ENCODE measurements at places on chromosomes 7 and 10.

DNA sequence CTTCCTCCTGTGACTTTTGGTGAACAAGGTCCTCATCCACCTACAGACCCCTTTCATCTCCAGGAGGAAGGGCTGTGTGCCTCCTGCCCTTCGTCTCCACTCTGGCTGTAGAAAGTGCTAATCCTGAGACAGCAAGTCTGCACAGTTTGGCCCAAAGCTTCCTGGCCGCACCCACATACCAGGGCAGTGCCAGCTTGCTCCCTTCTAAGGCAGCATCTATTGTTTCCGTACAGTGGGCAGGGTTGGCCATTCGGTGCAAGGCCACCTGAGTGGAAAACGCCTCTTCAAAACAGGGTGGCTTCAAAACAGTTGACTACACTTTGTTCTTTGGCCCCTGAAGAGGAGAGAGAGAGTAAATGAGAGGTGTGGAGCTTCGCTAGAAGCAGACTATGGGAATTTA lies 134.1 kb upstream of the KLF14 start:
- no peak for DNase-seq

DNA sequence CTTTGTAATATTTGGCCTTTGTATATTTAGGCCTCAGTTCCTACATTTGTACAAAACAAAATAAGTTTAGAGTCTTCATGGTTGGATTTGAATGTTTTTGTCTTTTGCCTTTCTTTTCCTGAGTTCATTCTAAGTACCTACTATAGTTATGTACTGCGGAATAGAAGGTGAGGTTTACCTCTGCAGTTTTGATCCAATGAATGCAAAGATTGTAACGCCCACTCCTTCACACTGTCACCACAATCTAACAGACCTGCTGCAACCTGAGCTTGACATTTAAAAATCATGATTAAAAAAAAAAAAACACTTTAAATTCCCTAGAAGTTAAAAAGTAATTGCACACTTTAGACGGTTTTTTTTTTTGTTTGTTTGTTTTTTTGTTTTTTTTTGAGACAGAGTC lies 145.0 kb downstream of the CALCR start:
- DNase-seq = no peak

- DNase-seq = no peak
These were observed 41.7 kb downstream of the PPP1R3C start for GRCh38 chr10:91590904-91591796.

DNA sequence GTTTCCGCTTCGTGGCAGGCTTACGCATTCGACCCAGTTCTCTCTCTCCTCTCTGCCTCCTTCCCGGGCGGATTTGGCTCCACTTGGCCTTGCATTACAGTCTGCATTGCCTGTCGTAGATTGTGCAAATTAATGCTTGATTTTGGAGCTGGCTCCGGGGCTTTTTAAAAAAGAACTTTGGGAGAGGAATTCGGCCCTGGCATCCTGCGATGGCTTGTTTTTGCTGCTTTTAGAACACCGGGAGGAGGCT lies 767 bp downstream of the EIF4EBP2 start:
- DNase-seq = no peak

DNA sequence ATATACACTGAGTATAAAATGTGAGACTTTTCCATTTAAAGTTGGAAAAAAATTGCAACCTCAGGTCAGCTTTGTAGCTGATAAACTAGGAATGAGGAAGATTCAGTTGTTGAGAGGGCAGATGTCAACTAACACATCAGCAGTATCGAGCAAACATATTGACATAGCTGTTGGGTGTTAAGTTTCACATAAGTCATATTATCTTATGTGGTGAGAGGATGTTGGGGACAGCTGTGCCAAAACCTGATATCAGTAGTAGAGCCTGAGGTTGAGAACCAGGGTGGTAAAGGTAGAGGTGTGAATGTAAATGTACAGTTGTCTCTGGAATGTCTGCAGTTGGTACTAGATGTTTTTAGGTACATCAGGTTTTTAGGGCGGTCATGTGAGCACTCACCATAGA lies 5.0 kb downstream of the ZRANB1 start:
- no peak for DNase-seq

- no peak for DNase-seq
These were observed 34.1 kb downstream of the KCNMA1 start for GRCh38 chr10:77603534-77603927.

Measured in SW 1271 (cell line).